ENCODE measurements at places on chromosomes 11 and 22.

- DNase-seq: no peak
Measured at GRCh38 chr11:3095712-3096361, 38.6 kb upstream of the CARS1 start.

GRCh38 chr11:129937592-129938238 lies 42.3 kb upstream of the NFRKB start:
- DNase-seq: no peak

DNA sequence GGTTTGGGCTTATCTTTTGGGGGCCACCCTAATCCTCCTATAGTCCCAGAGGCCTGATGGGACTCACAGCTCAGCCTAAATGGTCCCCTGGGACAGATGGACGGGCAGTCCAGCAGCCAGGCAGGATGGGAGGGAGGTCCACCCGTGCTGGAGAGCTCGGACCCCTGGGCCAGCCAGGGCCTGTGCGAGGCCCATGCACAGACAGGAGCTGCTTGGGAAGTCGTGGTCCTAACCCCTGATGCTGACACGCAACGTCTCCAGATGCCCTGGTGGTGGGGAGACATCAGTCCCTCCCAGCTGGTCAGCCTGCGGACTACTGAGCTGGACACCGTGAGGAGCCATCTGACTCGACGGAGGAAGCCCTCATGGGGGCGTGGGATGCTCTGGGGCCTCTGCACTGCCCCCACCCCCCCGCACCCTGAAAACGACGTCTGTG lies 31.2 kb upstream of the MUC5AC start:
- DNase-seq: no peak

DNA sequence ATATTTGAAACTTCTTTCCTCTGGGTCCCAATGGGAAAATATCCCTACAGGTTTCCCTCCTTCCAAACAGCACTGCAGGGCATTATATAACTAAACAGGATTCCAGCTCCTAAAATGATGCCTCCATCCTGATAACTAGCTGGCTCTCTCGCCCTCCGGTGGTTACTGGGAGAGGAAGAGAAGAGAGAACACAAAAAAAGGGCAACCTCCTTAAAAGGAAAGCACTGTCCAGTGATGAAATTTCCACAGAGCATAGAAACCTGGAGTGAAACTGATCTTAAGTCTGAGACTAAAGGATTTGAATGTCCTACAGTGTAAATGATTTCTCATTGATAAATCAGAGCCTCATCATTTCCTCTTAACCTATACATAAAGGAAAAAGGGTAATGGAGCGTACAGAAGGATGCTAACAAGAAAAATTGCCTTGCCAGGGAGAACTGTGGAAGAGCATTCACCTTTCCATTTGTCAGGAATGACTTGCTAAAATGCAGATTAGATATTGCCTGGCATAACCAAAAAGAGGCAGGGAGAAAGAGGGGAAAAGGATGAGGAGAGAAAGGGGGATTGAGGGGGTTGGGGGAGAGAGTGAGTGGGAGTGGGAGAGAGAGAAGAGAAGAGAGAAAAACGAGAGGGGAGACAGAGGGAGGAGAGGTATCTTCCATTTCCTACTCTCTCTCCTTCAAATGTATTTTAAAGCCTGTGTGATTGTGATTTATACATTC lies 121.3 kb downstream of the APOL5 start:
- no peak for DNase-seq

DNA sequence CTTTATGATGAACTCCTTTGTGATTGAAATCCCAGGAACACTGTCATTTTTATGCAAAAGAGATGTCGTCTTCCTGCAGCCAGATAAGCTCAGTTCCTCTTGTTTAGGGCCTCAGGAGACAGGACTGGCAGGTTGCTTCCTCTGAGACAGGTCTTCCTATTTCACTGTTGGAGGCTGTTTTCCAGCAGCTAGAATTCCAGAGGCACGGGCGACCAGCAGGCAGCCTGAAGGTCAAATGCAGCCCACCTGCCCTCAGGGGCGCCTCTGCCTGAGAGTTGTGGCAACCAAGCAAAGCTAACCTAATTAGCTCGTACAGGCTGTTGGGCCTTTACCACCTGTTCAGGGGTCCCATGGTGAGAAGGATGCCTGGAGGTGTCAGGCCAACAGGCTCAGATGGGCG lies 22.3 kb downstream of the SLC6A5 start:
- DNase-seq: no peak

GRCh38 chr11:118018401-118018800 lies 32.2 kb downstream of the IL10RA start:
- no peak for DNase-seq

- no peak for DNase-seq
Measured at GRCh38 chr11:342328-342727, 21.7 kb upstream of the IFITM3 start.

DNA sequence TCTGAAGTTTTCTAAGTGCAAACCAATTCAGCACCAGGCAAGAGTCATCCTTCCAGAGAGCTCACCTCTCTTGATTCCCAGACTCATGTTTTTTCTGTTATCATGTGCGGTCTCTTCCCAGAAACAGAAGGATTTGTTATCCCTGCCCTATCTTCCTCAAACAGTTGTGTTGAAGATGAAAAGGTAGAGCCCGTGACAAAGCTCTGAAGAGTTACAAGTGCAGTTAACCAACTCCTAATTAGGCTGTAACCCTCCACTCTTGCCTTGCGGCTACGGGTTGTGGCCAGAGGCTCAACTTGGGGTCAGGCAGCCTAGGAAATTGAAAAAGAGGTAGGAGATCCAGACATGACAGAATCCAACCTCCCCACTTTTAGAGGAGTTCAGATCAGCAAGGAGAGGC lies 76.2 kb upstream of the CADM1 start:
- DNase-seq: no peak

- no peak for DNase-seq
Measured at GRCh38 chr11:120141113-120141767, 3.3 kb upstream of the TRIM29 start.

GRCh38 chr11:48103621-48104567 lies 112.7 kb upstream of the OR4B1 start:
- no peak for DNase-seq

GRCh38 chr11:86608251-86608799 lies 64.1 kb downstream of the ME3 start:
- peak; percentile 44 for DNase-seq

GRCh38 chr11:16902182-16902581 lies 112.0 kb downstream of the PLEKHA7 start:
- no peak for DNase-seq

DNA sequence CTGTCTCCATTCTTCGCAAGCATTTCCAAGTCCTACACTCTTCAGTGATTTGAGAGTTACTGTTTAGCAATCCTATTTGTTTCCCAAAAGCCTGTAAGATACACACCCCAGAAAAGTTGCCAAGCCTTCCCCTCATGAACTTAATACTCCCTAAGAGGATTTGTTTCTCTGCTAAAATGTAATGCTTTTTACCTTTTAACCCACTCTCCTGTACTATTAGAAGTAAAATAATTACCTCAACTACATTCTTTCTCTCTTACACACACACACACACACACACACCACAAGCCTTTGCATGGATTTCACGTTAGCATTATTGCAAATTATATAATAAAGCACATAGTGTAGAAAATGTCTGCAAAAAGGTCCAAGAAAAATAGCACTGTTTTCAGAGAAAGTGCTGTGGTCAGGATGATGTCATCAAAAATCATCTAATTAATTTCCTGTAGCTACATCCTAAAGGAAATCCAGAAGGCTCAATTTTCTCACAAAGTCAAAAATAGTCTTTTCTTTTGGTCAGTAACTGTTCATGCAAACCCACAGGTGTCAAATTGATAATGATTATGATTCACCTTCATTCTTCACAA lies 364.1 kb upstream of the PITPNB start:
- DNase-seq: no peak

GRCh38 chr11:75566763-75567279 lies 4.8 kb downstream of the SERPINH1 start:
- DNase-seq: no peak

- no peak for DNase-seq
Measured at GRCh38 chr11:70128435-70128906, 50.4 kb downstream of the ANO1 start.
